Hematopoietic multipotent progenitor cell treated with erythropoietin and hydrocortisone succinate and interleukin-3 and kit ligand, for 8 days (in vitro differentiated cells): ENCODE measurements at places on chromosomes 3 and 15.

DNA sequence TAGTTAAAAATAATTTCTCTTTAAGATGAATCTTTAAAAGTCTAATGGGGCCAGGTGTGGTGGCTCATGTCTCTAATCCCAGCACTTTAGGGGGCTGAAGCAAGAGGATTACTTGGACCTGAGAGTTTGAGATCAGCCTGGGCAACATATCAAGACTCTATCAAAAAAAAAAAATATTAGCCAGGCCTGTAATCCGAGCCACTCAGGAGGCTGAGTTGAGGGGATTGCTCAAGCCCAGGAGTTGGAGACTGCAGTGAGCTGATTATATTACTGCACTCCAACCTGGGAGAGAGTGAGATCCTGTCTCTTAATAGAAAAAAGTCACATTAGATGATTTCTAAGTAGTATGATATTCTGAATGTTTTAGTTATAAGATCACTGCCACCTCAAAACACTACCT is 322.0 kb upstream of the MANF start:
- DNase-seq, result no peak

DNA sequence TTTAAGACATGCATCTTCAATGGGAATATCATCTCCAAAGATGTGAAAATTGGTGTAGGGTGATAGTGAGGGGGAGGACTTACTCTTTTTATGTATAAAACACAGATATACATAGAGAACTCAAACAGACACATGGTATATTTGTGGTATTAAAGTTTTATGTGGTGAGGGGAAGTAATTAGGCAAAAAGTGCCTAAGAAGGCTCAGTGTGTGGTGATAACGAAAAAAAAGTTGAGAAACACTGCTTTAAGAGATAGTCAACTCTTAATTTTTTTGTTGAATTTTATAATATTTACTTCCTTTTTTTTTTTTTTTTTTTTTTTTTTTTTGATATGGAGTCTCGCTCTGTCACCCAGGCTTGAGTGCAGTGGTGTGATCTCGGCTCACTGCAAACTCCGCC is 174.2 kb upstream of the FRMD4B start:
- no peak for DNase-seq

DNA sequence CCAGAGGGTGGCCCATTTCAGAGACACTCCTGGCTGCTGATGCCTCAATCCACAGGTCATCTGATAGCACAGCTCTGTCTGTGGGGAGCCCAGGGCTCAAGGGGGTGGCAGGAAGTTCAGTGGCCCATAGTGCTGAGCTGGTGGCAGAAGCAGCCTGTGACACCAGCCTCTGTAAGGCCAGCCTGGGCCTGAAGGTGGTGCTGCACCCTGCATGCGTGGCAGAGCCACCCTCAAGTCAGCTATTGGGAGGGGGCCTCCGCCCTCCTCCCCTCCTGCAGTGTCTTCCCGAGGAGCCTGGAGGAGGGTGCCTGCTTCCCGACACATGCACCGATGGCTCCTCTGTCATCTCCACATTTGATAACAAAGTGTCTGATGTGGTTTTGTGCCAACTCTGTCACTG is 3.0 kb downstream of the PLA1A start:
- peak; percentile 16 for DNase-seq

GRCh38 chr3:80096909-80097308 is 329.1 kb upstream of the ROBO1 start:
- DNase-seq, result no peak

- peak; percentile 24 for DNase-seq
These were observed at the start of gene NDN for GRCh38 chr15:23687143-23687470. TSS of gene NDN (minus strand) at chr15:23687305. CDS start at chr15:23687217, 88 bp downstream.

GRCh38 chr3:73719413-73719851 is 94.7 kb upstream of the PDZRN3 start:
- no peak for DNase-seq

DNA sequence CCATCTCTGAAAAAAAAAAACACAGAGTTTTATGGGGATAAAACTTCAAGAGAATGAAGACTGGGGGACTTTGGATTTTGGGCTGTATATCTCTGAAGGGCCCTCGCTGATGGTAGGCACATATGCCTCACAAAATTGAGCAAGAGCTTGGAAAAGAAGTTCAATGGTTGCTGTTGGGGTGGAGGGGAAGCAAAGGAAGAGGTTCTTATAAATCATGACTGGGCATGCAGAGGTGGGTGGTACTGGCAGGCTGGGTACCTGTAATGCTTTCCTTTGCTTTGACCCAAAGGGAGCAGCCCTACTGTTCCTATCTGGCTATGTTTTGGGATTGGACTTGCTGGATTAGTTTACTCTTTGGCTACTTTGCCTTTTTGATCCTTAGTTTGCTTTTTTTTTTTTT is 6.0 kb upstream of the RTP1 start:
- DNase-seq, result no peak

- DNase-seq, result no peak
These were observed 163.0 kb upstream of the SLC2A2 start for GRCh38 chr3:171189394-171190080.

GRCh38 chr3:11006986-11007933 is 14.7 kb downstream of the SLC6A1 start:
- DNase-seq, result no peak

GRCh38 chr3:12483872-12484197 is 445 bp upstream of the TSEN2 start:
- DNase-seq, result no peak

- no peak for DNase-seq
These were observed 246.8 kb upstream of the TOPAZ1 start for GRCh38 chr3:43994657-43995546.

DNA sequence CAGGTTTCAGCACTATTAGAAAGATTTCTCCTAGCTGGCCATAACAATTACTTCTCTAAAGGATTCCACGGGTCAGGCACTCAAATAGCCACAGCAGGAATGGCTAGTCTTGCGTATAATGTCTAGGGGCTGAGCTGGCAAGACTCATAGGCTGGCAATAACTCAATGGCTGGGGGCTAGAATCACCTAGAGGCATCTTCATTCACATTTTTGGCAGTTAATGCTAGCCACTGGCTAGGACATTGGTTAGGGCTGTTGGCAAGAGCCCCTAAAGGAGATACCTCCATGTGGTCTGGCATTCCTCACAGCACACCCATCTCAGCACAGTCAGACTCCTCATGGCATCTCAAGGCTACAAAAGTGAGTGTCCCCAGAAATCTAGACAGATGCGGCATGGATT is 6.2 kb downstream of the SUSD5 start:
- DNase-seq, result no peak
